ENCODE measurements at places on chromosomes 2 and 18. TPM values are rescaled to one million over a fixed set of nuclear protein-coding genes. Genes with fewer than 3 reads are reported as not detected.

Gene B4GALT6
- total RNA-seq = 1.7 TPM

Gene DSC3
- 0.04 TPM for total RNA-seq

Gene LRRTM1
- not detected for total RNA-seq

Gene LYG2
- not detected for total RNA-seq

Gene OTOS
- not detected for total RNA-seq

Gene RGPD4
- not detected for total RNA-seq

Gene GAREM1
- not detected for total RNA-seq

Gene ACADL
- total RNA-seq = not detected

Gene C1GALT1C1L
- total RNA-seq = 0.36 TPM

Gene KRCC1
- total RNA-seq = 10.8 TPM

Gene CABYR
- 2.1 TPM for total RNA-seq

Gene PRSS56
- total RNA-seq = not detected

Gene CLEC4F
- total RNA-seq = not detected

Gene SH2D6
- total RNA-seq = 0.96 TPM

GRCh38 chr2:70645733-70646419, 92.2 kb upstream of the TGFA start:
- H3K4me3 ChIP-seq = no peak overlapping the region
- H3K27ac ChIP-seq = no peak overlapping the region
- H3K36me3 ChIP-seq = no peaks in the 10 kb centered on the region
- H3K27me3 ChIP-seq = no peaks in the 10 kb centered on the region

GRCh38 chr2:238306672-238306998, 13.7 kb upstream of the TRAF3IP1 start:
- H3K27me3 ChIP-seq = peaks cover 3% of the 10 kb centered on the region
- no peaks in the 10 kb centered on the region for H3K4me1 ChIP-seq
- no peak for DNase-seq
- no peak overlapping the region for H3K27ac ChIP-seq

DNA sequence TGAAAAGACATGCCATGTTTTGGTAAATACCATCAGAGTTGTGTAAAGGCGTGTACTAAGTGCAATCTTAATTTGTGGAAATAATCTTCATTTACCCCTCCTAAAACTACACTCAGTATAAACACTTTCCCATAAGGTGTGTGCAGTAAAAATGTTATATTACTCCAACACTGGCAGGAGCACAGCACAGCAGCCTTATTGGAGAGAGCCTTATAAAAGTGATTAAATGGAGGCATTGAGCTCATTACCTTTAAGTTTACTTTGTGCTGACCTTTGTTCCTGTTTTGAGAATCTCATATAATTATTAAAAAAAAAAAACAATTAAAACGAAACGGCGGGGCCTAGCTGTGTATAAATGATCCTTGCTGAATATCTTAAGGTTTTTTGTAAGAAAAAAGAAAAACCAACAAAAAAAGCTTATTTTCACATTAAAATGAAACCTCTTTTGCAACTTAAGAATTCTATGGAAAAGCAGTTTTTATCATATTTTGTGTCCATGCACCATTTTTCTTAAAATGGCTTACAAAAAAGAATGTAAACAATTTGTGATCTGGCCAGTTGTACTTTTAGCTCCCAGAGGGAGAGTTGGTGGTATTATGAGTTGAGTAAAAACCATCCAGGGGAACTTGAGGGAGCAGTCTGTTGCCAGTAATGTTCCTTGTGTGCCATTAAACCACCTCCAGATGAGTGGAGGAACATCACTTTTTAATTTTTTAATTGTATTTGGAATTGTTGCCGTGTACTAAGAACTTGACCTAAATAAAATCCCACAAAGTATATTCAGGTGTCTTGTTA, 103.4 kb downstream of the ABI2 start:
- no peaks in the 10 kb centered on the region for H3K27me3 ChIP-seq
- H3K36me3 ChIP-seq = peaks cover 11% of the 10 kb centered on the region

DNA sequence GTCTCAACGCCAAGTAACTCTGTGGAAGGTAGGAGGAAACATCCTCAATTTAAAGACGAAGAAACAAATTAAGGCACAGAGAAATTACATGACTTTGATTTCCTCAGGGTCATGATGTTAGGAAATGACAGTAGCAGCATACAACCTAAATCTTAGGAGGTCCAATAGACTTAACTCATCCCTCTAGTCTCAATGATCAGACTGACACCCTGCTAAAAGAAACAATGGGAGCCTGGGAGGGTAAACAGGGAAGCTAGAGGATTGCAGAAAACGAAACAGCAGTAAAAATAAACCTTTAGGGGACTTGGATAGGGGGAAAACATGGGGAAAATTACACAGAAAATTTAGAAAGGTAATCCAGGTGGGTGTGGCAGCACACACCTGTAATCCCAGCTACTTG, 56.0 kb downstream of the ROCK2 start:
- no peak for DNase-seq
- peaks cover 25% of the 10 kb centered on the region for H3K36me3 ChIP-seq
- no peak overlapping the region for H3K4me3 ChIP-seq

DNA sequence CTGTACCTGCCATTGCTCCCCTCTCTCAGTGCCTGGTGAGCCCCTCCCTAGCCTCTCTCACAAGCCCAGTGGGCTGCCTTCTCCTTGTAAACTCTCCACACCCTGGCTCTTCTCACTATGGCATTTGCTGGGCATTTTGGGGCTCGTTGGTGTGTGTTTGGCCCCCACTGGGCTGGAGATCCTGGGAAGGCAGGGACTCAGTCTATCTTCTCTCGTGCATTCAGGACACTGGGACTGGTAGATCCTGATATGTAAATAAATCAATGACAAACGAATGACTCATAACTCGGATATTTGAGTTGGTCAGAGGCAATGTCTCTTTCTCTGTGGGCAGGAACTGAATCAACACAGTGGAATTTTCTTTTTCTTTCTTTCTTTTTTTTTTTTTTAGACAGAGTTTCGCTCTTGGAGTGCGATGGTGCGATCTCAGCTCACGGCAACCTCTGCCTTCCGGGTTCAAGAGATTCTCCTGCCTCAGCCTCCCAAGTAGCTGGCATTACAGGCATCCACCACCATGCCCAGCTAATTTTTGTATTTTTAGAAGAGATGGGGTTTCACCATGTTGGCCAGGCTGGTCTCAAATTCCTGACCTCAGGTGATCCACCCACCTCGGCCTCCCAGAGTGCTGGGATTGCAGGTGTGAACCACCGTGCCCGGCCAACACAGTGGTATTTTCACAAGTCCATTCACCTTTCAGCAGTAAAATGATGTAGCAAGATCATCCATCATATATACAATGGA, 144.6 kb upstream of the SPRED2 start:
- no peaks in the 10 kb centered on the region for H3K36me3 ChIP-seq
- H3K4me1 ChIP-seq = no peaks in the 10 kb centered on the region
- H3K27ac ChIP-seq = no peak overlapping the region
- peaks cover 5% of the 10 kb centered on the region for H3K27me3 ChIP-seq
- DNase-seq = no peak
- no peak overlapping the region for H3K4me3 ChIP-seq

- peak; percentile 37 for DNase-seq
- H3K4me3 ChIP-seq = no peak overlapping the region
- H3K27me3 ChIP-seq = peaks cover 4% of the 10 kb centered on the region
These were observed 27.1 kb upstream of the TFPI start for GRCh38 chr2:187581125-187581896.

- peaks cover 9% of the 10 kb centered on the region for H3K27me3 ChIP-seq
- no peaks in the 10 kb centered on the region for H3K4me1 ChIP-seq
- no peak overlapping the region for H3K27ac ChIP-seq
These were observed 300.0 kb upstream of the SMIM21 start for GRCh38 chr18:75727456-75727855.

DNA sequence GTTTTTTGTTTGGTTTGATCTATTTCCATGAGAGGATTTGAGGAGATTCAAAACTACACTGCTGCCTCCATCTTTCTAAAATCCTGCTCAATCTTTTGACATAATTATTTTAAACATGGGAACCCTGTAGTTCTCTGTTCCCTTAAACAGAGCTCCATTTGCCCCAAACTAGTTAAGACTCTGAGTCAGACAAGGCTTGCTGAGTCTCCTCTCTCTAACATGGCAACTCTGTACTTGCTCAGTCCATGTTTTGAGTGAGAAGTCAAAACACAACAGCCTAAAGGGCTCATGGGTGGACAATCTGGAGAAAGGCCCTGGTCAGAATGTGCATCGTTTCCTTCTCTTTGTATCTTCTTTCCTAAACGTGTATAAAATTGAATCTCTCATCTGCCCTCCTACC, 7.1 kb upstream of the STAMBP start:
- peaks cover 23% of the 10 kb centered on the region for H3K4me1 ChIP-seq
- peak overlapping the region; percentile 67 for H3K27ac ChIP-seq
- DNase-seq = no peak
- no peaks in the 10 kb centered on the region for H3K36me3 ChIP-seq

GRCh38 chr2:12828980-12829379, 112.2 kb downstream of the TRIB2 start:
- H3K4me1 ChIP-seq = no peaks in the 10 kb centered on the region
- no peak for DNase-seq
- H3K27ac ChIP-seq = no peak overlapping the region

- peak overlapping the region; percentile 92 for H3K4me3 ChIP-seq
- peak overlapping the region; percentile 93 for H3K27ac ChIP-seq
- no peaks in the 10 kb centered on the region for H3K27me3 ChIP-seq
- DNase-seq = peak; percentile 78
These were observed 697 bp downstream of the ITGA4 start for GRCh38 chr2:181457741-181458425.

GRCh38 chr2:104856973-104857261, 3.0 kb downstream of the POU3F3 start:
- no peak overlapping the region for H3K27ac ChIP-seq
- no peak for DNase-seq
- peak overlapping the region; percentile 59 for H3K4me3 ChIP-seq
- peaks cover 70% of the 10 kb centered on the region for H3K27me3 ChIP-seq
- H3K36me3 ChIP-seq = peaks cover 3% of the 10 kb centered on the region

DNA sequence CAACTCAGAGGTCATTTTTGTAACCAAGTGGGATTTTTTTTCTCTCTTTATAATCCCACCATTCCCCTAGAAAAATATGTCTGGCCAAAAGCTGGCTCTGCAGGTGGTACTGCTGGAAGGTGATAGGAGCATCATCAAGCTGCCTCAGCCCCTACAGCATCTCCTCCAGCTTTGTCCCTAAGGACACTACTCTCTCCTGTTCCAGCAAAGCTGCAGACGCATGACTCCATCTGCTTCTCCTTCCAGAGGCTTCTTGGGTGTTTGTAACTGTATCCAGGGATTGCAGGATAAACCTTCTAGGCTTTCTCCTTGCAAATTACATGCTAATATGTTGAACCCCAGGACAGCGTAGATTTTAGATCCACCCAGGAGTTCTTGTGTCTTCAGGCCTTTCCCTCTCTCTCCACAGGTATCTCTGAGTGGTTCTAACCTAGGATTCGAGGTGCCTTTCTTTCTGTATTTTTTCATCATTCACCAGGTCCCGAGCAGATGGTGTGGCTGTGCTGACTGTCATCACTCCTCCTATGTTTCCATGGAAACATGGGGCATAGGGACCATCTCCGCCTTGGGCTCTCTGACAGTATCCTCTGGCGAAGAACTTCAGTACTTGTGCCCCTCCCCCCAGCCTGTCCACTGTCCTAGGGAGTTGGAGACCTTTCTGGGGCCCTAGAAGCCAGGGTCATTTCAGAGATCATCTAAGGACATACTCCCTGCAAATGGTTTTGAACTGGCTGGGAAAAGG, 34.3 kb downstream of the AFF3 start:
- peaks cover 21% of the 10 kb centered on the region for H3K27me3 ChIP-seq
- H3K4me1 ChIP-seq = no peaks in the 10 kb centered on the region
- H3K36me3 ChIP-seq = peaks cover 3% of the 10 kb centered on the region

DNA sequence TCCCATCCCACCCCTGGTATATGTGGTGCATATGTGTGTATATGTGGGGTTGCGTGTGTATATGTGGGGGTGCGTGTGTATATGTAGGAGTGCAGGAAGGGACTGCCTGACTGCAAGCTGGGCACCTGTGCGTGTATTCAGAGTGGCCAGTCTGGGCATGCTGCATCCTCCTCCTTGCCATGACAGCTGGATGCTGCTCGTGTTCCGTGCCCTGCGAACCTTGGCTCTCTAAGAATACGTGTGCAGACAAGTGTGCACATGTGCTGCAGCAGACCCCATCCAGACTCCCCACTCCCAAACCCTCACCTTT, 222.1 kb downstream of the CELF4 start:
- H3K36me3 ChIP-seq = no peaks in the 10 kb centered on the region
- H3K27me3 ChIP-seq = peaks cover 8% of the 10 kb centered on the region
- H3K27ac ChIP-seq = no peak overlapping the region

DNA sequence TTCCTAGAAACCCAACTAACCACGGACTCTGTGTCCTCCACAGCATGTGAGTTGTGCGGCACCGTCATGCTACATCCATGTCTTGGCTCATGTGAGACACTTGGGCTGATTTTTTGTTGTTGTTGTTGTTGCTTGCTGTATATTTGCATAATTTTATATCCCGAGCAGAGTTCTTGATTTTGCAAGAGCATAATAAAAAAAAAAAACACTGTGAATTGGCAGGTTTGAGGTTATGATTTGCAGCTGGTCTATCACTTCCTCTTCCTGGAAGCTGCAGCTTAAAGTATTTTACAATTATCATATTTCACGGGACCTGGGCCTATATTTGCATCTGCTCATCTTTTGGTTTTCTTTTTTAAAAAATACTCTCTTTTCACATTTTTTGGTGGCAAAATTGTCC, 142.3 kb upstream of the NRP2 start:
- DNase-seq = no peak
- H3K4me1 ChIP-seq = peaks cover 20% of the 10 kb centered on the region
- H3K4me3 ChIP-seq = no peak overlapping the region

DNA sequence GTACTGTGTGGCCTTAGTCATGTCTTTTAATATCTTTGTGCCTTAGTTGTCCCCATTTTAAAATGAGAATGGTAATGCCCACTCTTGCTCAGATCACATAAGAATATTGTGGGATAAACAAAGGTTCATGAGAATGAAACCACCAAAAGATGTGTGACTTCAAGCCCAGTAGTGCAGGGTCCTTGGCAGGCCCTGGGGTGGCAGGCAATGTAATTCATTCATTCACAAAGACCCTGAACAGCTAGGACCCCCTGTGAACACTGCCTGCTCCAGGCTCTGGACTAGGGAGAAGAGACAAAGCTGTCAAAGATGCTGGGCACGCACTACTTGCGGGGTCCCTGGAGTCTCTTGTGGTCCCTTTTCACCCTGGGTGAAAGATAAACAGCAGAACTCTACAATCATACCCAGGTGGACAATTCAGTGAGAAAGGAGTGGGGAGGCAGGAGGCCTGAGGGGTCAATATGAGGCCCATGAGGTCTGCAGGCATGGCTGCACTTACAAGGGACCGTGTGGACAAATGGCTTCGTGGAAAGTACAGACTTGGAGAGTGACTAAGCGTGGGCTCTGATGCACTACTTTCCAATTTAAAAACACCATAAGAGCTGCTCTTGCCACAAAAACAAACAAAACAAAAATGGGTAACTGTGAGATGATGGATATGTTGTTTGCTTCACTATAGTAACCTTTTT, 136.1 kb downstream of the SMAD7 start:
- peak; percentile 31 for DNase-seq
- peaks cover 44% of the 10 kb centered on the region for H3K4me1 ChIP-seq
- no peaks in the 10 kb centered on the region for H3K27me3 ChIP-seq
- H3K4me3 ChIP-seq = no peak overlapping the region
- H3K27ac ChIP-seq = peak overlapping the region; percentile 91
